Activated CD8-positive, alpha-beta memory T cell treated with anti-CD3 and anti-CD28 coated beads for 4 hours (primary cell): ENCODE measurements at places on chromosomes 5 and 9.

DNA sequence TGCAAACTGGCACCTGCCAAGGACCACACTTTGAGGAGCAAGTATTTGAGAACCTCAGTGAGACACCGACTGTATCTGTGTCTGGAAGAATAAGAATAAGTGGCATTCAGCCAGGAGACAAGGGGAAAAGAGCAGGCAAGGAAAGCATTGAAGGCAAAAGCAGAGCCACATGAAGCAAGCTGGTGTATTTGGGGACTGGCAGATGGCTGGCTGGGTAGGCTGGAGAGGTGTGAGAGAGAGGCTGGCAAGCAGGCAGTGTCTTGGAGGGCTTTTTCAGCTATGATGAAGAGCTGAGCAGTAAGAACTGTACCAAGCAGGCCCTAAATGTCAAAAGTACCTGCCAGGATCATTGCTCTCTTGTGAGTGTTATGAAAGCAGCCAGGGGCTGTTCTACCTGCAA, 14.1 kb upstream of the C5orf58 start:
- no peak for DNase-seq

DNA sequence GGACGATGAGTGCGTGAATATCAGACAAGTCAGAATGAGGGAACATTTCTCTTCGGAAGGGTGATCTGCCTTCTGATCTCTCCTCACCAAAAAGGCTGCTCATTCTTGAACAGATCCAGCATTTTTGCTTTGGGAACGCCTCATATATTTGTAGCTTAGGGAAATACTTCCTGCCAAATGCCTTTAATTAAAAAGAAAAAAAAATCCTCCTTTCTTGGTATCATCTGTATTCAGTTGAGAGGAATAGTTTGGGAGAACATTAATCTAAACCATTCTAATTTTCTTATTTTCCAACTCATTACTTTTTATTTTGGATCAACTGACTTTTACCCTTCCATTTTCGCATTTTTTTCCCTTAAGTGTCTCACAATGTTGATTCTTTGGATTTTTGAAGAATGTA, 163.4 kb downstream of the SNX18 start:
- DNase-seq: no peak

DNA sequence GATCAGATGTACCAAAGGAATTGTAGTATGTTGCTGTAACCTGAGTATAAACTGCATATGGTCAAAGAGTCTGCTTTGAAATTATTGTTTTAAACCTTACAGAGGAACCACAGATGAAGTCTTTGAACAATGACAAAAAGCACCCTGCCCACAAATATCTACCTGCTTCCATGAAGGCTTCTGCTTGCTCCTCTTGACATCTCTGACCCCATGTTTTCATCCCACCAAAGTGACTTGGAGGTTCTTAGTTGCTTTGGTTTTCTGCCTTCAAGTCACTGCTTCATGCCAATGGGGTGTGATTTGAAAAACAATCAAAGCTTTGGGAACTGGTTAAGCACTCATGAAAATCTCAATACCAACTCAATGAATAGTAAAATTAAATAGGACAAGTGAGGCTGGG, 194.6 kb upstream of the ACTBL2 start:
- DNase-seq: no peak

DNA sequence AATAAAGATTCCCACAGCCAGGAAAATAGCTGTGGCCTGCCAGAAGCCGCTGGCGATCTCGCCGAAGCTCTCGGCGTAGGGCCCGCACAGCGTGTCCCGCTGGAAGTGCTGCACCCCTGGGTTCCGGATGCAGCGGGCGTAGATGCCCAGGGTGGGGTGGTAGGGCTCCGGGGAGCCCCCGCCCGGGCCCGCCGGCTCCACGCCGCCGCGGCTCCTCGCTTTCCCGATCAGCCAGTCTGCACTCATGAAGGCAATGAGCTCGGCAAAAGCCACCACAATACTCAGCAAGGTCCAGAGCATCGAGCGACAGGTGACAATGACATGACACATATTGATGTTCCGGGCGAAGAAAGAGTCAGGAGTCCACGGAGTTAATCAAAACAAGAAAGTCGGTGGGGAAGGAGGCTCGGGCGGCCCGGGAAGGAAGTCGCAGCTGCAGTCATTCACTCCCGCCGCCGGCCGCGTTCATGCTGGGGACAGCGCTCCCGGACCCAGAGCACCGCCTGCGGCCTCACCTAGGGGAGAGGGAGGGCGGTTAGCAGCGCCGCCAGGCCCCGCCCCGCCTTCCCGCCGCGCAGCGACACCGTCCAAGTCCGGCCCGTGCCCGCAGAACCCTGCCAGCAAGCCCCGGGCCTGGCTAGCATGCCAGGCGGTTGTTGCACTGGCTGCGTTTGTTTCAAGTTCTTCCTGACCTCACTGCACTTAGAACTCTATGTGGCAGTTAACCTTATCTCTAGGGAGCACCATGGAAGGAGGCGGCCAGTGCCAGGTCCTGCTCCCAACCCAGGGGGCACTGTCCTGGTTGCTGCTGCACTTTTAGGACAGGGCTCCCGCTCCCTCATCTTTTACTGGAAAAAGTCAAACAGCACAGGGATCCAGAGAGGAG, 138.4 kb downstream of the LHFPL2 start:
- no peak for DNase-seq

- DNase-seq: no peak
Observed at GRCh38 chr5:64769855-64770254, 1.1 kb downstream of the CWC27 start.

- DNase-seq: no peak
Observed at GRCh38 chr5:55327281-55327680, 19.5 kb downstream of the MTREX start.

DNA sequence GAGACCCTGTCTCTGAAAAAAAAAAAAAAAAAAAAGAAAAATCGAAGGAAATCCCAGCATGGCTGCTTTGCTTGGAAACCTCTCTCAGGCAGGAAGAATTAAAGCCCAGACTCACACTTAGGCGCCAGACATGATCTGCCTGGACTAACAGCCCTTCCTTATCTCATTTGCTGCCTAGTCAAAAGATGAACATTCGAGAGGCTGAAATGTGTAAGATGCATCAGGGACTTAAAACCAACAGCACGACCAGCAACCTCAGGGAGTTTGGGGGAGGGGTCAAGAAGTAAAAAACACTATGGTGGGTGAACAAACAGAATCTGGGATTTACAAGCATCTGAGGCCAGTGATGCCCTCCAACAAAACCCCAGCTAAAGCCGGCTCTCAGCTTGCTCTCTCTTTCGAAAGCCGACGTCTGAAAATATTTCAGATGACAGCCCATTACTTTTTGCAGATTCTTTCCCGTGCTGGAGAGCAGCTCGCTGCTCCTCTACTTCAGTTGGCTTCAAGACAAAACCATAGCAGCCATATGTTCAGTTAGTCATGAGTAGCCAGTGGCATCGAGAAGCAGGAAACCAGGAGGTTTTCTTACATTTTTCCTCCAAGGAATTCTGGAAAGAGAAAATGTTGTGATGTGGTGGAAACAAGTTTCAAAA, 249.9 kb downstream of the MARCHF11 start:
- DNase-seq: no peak

- DNase-seq: no peak
Observed at GRCh38 chr5:73822278-73822988, 196.4 kb downstream of the ARHGEF28 start.

DNA sequence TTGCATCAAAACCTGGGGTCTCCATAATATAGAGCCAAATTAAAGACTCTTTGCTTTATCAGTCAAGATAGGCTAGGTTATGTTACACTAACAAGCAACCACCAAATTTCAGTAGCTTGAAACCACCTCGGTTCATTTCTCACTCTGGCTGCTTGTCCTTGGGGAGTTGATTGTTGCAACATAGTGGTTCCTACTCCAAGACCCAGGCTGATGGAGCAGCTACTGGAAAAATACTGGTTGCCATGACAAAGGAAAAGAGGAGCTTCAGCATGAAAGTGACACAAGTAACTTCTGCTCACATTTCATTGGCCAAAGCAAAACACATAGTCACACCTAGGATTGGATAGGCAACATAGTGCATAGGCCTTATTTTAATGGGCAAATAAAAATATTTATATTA, 18.5 kb upstream of the RCL1 start:
- no peak for DNase-seq

DNA sequence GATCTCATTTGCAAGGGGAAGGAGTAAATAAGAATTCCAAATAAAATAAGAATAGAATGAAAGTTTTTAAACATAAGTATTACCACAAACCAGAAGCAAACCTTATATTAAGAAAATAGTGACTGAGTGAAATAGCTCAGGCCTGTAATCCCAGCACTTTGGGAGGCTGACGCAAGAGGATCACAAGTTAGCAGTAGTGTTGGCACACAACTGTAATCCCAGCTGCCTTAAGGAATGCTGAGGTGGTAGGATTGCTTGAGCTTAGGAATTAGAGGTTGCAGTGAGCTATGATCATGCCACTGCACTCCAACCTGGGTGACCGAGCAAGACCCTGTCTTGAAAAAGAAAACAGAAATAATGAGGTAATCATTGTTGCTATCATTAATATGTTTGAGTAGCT, 47.0 kb downstream of the APC start:
- DNase-seq: no peak

GRCh38 chr5:11903121-11903613, 1.1 kb downstream of the CTNND2 start:
- no peak for DNase-seq

DNA sequence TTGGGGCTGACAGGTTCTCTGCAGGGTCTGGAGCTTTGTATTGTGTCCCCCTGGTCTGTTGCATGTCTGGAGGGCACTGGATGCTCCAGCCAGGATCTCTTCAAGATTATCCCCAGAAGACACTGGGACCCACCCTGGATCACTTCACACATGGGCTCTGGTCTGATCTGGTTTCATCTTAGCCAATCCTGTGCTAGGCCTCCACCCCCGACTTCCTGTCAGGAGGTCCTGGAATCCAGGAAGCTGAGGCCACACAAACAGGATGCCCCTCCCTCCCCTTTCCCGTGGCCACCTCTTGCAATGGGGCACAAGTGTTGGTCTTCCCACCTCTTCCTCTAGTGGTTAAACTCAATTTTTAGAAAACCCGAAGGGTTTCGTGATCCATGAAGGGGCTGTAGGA, 242.6 kb upstream of the MVB12B start:
- no peak for DNase-seq

DNA sequence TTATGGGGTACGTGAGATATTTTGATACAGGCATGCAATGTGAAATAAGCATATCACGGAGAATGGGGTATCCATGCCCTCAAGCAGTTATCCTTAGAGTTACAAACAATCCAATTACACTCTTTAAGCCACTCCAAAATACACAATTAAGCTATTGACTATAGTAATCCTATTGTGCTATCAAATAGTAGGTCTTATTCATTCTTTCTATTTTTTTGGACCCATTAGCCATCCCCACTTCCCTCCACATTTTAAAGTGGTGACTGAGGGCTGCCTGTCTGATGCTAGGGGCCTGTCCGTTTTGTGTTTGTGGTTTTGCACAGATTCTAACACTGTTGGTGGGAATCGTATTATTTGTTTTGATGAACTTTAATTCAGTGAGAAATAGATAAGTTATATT, 129.7 kb upstream of the DHFR start:
- no peak for DNase-seq

GRCh38 chr5:79727451-79728355, 38.1 kb downstream of the CMYA5 start:
- no peak for DNase-seq

DNA sequence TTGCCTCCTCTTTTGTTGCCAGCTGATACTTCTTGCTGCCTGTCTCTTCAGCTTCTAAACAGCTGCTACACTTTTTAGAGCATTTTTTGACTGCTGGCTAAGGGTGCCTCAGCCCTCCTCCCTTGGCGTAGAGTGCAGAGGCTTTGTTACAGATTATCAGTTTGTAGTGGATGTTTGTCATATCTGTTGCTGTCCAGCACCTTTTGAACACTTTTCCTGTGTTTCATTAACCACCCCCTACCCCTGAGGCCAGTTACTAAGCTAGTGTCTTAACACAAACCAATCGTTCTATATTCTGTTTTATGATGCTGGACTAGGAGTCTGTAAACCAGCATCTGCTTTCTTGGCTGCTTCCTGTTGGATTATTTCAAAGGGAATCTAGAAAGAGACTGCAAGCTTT, 441.5 kb downstream of the DNAH5 start:
- no peak for DNase-seq

DNA sequence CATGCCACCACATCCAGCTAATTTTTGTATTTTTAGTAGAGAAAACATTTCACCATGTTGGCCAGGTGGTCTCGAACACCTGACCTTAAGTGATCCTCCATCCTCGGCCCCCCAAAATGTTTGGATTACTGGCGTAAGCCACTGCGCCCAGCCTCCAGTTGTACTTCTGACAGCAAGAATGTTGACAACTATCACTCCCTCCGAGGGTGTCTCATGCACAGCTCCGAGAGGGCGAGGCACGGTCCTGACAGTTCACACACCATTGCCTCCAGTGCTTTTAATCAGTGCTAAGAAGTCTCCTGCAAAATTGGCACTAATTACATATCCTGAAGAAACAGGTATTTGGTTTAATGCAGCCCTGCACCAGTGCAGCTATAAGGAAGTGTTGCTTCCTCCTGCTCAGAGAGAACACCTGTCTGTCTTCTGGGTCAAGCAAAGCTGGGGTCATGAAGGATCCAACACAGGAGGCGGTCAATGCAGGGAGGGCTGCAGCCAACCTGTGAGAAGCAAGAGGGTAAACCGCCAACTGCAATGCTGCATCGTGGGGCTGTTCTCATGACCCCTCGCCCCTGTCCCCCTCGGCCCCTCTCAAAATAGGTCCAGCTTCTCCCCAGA, 184.0 kb downstream of the MED10 start:
- DNase-seq: no peak

- DNase-seq: no peak
Observed at GRCh38 chr5:28234356-28234968, 1196.1 kb upstream of the CDH9 start.

- DNase-seq: no peak
Observed at GRCh38 chr5:17806818-17807468, 172.7 kb downstream of the TAF11L14 start.

DNA sequence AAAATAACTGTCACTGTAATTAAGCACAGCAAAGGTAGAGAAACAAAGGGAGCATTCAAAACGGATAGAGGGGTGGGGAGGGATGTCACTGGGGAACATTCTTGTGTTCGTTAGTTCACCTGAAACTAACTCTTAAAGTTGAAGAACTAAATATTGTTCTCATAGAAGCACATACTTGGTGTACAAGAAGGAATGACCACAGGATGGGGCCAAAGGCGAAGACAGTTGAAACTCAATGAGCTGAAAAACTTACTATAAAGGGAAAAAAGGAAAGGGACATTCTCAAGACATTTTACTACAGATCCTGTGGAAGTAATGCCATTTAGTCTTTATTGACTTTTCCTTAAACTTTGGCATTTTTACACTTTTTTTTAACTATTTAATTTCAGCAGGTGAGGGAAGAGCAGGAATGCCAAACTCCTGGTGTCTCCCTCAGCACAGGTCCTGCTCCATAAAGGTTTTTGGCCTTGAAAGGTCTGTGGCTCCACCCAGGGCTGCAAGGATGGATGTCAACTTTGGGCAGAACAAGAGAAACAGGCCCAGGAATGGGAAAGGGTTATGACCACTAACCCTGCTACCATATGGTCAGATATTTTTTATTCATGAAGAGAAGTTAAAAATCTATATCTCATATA, 197.6 kb upstream of the RASA1 start:
- no peak for DNase-seq
